ENCODE measurements at places on chromosomes 6 and 20.

GRCh38 chr20:5870568-5870981 is 79.8 kb downstream of the TRMT6 start:
- DNase-seq = no peak

- no peak for DNase-seq
These were observed 46.1 kb downstream of the SLC35B3 start for GRCh38 chr6:8389036-8389818.

DNA sequence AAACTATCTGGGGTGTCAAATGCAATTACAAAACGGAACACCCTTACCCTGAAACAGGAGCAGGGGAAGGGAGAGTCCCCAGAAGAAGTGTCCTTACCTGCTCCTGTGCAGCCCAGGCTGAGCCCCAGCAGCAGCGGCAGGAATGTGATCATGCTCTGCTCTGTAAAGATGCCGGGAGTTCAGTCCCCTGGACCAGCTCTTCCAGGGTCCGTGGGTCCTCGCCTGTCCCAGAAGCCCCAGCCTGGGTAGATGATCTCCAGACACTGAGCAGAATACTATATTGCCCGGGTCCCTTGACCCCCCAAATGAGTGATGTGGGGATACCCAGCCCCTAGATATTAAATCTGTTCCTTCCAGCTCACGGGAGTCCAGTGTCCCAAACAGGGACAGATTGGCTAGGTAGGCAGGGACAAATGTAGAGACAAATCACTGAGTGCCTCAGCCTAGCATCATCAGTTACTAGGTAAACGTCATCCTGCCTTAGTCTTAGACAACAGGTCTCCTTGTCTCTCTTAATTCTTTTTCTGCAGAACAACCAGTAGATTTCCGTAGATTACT is at the start of gene HLA-DMB:
Gene HLA-DMB (minus strand): TSS at position 373 of the 558 bp plus-strand sequence. CDS start 221 bp downstream, at position 152.
- no peak for DNase-seq

DNA sequence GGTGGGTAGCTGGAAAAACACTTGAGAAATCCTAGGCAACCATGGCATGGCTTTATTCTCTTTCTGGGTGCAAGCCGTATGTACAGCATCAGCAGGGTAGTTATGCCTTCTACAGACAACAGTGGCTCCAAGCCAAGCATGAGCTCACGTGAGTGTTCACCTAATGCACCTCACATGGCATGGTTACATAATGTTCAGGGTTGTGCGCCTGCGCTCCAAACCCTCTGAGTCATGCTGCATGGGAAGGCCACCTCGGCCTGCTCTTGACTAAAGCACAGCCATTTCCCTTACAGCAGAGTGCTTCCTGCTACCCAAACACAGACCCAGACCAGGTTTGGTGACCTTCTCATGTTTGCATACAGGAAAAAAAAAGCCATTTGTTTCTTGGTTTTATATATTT is 96.2 kb downstream of the VIP start:
- no peak for DNase-seq

DNA sequence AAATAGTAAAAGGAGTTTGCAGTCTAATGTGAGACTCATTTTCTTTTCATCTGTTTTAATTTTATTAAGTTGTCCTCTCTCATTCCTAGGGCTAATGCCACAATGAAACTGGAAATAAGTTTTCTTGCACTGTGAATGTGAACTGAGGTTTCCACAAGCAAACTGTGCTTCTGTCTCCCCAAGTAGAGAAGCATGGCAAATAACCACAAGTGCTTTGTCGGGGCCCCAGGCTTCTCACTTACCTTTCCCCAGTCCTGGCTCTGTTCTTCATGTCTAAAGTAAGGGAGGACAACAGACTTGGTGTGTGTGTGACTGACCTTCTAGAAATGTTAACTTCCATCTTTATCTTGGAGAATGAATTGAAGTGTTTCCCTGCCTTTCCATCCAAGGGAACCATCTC is 80.8 kb downstream of the CBFA2T2 start:
- DNase-seq = no peak

- DNase-seq = no peak
These were observed 56.5 kb downstream of the PTPRK start for GRCh38 chr6:128463942-128464341.

- DNase-seq = no peak
These were observed 247.9 kb downstream of the ZNF217 start for GRCh38 chr20:53345536-53346334.

DNA sequence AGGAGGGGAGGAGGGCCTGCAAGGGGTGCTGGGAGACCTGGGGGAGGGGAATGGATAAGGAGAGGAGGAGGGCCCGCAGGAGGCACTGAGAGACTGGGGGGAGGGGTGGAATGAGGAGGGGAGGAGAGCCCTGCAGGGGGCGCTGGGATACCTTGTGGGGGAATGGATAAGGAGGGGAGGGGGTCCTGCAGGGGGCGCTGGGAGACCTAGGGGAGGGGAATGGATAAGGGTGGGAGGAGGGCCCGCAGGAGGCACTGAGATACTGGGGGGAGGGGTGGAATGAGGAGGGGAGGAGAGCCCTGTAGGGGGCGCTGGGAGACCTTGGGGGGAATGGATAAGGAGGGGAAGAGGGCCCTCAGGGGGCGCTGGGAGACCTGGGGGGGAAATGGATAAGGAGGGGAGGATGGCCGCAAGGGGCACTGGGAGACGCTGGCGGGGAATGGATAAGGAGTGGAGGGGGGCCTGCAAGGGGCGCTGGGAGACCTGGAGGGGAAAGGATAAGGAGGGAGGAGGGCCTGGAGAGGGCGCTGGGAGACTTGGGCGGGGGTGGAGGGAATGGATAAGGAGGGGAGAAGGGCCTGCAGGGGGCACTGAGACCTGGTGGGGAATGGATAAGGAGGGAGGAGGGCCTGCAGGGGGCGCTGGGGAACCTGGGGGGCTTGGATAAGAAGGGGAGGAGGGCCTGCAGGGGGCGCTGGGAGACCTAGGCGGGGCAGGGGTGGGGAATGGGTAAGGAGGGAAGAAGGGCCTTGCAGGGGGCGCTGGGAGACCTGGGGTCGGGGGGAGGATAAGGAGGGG is 1.3 kb upstream of the CTCFL start:
- DNase-seq = no peak

- no peak for DNase-seq
These were observed 15.5 kb upstream of the CARMIL1 start for GRCh38 chr6:25263657-25264056.

- DNase-seq = no peak
These were observed 516 bp upstream of the IRF4 start for GRCh38 chr6:390914-391558.

GRCh38 chr6:166485651-166486535 is 100.6 kb downstream of the RAMACL start:
- no peak for DNase-seq

DNA sequence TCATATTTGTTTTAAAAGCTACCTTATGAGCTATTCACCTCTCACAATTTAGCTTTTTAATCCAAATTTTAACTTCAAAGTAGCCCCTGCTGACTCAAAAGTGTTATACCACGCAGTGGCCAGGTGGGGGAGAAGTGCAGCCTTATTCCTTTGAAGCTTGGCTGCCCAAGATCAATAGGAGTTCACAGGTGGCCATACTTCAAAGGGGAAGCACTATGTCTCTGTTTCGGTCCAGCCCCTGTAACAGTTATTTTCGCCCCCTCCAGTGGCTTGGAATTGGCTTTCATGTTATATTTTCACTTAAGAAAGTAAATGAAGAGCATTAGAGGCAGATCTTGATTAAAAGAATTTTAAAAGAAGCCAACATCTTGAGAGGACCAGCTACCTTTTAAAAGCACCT is 608.4 kb downstream of the EPHA7 start:
- DNase-seq = no peak

Data from stimulated activated CD4-positive, alpha-beta T cell treated with anti-CD3 and anti-CD28 coated beads, TNF-alpha, amount 100 ng/mL, for 1 hour (primary cell).